ENCODE measurements at places on chromosomes 5 and 9.

GRCh38 chr9:95756986-95757385 lies 118.5 kb upstream of the ERCC6L2 start:
- DNase-seq = peak; percentile 88

GRCh38 chr5:84304599-84304998 lies 80.1 kb downstream of the EDIL3 start:
- no peak for DNase-seq

- peak; percentile 9 for DNase-seq
Measured at GRCh38 chr9:22722492-22722891, 275.9 kb downstream of the DMRTA1 start.

- DNase-seq = peak; percentile 37
Measured at GRCh38 chr9:116978155-116978554, 291.1 kb downstream of the TRIM32 start.

GRCh38 chr5:8953016-8953415 lies 592.9 kb downstream of the SEMA5A start:
- DNase-seq = peak; percentile 2

- DNase-seq = peak; percentile 27
Measured at GRCh38 chr5:116084287-116084691, 536 bp upstream of the COMMD10 start.

GRCh38 chr9:114123031-114123977 lies 24.2 kb upstream of the KIF12 start:
- DNase-seq = no peak

DNA sequence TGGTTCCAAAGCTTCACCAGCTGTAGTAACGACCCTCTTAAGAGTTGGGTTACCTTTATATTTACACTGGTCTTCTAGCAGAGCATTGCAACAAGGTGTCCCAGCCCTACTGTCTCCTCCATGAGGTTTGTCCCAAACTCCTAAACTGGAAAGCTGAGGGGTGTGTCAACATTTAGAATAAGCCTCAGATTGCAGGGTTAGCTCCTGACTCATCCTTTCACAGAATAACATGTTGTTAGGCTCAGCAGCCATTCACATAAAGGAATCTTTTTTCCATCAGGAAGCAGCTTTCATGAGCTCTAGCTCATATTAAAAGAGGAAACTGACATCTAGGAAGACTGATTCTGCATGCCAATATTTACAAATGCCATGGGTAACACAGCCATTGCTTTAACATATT lies 238.7 kb downstream of the EFNA5 start:
- DNase-seq = peak; percentile 57
